ENCODE measurements at places on chromosomes 7 and 10.

- no peak for DNase-seq
These were observed 331.5 kb downstream of the DNAJB6 start for GRCh38 chr7:157668221-157668883.

DNA sequence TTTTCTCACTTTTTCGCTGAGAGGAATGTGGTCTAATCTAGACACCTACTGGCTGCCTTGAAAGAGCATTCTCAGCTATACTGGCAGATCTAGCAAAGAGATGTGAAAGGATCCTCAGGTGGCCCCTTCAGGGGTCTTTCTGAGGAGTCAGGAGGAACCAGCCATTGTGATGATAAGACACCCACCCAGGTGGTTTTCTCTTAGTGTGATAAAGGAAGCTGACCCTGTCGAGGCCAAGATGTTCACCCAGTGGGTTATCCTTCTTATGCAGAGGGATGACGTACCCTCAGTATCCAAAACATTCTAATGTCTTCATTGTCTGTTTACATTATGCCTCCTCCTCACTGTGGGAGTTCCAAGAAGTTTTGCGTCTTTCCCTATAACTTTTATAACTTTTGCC is 98.3 kb upstream of the LRGUK start:
- no peak for DNase-seq

DNA sequence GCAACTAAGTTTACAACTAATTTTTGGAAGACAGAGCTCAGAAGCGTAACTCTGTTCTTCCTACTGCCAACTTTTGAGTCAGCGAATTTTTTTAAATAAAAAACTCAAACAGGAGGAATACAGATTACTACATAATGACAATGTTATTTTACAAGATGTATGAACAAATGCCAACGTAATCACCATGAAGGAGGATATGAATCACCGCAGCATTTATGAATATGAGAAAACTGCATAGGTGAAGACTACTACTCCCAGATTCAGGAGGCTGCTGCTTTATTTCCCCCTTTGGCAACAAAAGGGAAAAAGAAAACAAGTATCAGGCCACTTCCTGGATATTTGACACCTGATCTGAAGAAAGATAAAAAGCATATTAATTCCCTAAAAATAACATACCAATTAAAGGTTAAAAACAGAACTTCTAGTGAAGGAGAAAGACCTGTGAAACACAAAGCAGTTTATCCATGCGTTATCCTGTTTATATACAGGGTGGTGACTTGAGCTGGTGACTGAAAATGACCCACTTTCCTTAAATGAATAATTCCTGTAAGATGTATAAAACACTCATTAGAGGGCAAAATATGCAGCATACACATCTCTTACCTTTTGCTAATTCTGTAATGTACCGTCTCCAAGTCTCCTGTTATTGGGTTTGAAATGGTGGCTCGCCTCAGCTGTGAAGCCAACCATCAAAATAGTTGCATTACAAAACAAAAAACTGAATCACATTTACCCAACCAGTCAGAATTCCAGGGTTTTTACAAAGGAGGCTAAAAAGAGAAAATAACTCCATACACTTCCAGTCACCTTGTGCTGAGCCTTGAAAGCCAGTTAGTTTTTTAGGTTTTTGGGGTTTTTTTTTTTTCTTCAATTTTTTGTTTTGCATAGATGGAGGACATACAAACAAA is 52.0 kb downstream of the P4HA1 start:
- DNase-seq, result no peak

GRCh38 chr10:117502421-117503243 is 39.9 kb upstream of the EMX2 start:
- no peak for DNase-seq

DNA sequence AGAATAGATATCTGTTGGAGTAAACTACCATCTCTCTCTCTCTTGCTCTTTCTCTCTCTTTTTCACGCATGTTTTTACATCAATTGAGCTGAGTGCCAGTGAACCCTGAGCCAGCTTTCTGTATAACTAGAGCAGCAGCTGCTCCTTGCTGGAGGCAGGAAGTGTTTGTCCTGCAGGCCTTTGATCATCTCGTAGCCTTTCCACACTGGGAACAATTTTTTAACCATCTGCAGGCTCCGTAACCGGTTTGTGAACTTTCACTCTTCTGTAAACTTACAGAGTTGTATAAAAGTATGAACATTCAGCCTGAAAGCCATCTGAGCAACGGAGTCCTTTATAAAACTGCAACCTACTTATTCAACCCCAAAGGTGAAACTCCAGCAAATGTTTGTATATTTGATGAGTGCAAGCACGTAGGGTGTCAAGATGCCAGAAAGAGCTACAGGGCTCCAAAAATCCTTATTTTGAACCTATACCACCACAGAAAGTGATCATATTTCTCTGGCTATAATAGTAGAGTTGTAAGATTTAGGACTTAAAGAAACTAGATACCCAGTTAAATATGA is 162.8 kb upstream of the NFE2L3 start:
- DNase-seq, result no peak

DNA sequence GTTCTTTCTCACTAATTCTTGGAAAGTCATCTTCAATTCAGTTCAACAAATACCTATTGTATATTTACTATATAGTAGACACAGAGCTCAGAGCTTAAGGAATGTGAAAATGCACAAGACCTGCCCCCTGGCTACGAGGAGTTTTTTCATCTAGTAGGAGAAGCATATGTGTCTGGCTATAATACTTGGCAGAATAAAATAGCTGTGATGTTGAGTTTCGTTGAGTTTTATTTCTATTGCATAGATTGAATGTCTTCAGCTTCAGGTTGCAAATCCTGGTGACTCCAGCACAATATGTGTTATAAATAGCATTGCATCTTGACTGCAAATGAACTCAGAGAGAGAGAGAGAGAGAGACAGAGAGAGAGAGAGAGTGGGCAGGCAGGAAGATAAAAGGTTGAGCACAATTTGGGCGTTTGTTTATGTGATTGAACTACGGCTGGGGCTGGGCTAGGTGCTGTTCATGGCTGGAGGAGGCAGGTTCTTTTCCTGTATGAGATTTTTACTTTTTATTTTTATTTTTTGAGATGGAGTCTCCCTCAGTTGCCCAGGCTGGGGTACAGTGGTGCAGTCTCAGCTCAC is 229.6 kb downstream of the GALNT17 start:
- no peak for DNase-seq

DNA sequence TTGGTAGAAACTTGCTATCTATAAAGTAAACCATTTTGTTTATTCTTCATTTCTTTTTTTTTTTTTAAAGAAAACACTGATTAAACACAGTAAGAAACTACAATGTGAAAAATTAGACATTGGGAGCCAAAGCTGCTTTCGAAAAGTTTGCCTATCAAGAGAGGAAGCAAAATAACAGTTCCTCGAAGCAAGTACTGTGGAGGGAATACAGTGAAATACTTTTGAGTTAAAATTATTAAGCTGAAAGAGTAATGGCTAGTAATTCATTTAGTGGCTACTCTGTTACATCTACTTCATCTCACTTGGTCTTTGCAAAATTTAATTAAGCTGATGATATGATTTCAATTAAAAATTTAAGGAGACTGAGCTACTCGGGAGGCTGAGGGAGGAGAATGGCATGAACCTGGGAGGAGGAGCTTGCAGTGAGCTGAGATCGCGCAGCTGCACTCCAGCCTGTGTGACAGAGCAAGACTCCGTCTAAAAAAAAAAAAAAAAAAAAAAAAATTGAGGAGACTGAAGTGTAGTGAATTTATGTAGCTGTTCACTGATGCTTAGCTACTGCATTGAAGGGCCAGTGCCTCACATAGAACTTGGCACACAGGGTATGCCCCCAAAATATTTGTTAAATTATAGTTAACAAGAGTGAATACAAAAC is 982.1 kb upstream of the MBL2 start:
- no peak for DNase-seq

- DNase-seq, result no peak
These were observed 29.3 kb upstream of the DDX50 start for GRCh38 chr10:68871731-68872342.

DNA sequence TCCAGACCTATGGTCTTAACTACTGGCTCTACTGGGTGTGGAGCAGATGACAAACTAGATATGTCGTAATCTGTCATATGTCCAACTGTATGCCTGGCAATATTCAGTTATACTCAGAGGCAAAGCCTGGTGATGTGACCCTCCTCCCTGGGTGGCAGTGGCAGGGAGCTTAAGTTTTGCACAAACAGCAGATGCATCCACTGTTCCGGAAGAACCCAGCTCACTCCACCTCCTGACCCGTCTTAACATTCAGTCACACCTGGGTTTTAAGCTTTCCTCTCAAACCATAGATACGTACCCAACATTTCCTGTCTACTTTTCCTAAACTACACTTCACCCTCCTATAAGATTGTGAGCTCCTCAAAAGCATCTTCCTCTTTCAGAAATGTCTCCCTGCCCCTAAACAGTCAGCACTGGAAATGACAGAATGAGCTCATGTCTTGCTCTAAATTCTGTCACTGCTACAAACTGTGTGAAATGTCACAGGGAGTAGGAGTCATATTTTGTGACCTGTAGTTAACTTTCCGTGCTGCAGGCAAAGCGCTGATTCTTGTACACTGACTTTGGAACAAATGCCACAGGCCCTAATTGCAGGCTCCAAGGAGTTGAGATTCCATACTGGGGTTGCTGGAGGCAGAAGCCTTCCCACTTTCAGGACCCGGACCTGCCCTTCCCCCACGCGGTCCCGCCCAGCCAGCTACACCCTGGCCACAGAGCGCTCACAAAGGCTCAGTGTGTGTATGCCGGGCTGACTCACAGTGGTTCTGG is 23.9 kb downstream of the SCD start:
- peak; percentile 75 for DNase-seq

DNA sequence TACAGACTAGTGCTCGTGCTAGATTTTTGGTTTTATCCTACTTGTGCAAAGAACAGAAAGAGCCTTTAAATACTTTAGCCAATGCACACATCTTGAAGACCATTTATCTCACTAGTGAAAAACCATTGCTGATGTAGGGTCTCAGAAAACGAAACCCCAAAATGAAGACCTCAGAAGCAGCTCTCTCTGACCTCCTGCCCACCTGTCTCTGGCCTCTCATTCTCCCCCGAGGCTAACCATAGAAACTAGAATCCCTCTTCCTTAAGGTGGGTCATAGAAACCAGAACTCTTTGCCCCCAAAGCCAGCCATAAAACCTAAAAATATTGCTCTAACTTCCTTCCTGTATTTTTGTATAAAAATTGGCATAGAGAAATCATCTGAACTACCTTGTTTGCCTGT is 112.2 kb downstream of the KIF20B start:
- no peak for DNase-seq

- DNase-seq, result no peak
These were observed 45.6 kb downstream of the PDSS1 start for GRCh38 chr10:26743091-26743490.

DNA sequence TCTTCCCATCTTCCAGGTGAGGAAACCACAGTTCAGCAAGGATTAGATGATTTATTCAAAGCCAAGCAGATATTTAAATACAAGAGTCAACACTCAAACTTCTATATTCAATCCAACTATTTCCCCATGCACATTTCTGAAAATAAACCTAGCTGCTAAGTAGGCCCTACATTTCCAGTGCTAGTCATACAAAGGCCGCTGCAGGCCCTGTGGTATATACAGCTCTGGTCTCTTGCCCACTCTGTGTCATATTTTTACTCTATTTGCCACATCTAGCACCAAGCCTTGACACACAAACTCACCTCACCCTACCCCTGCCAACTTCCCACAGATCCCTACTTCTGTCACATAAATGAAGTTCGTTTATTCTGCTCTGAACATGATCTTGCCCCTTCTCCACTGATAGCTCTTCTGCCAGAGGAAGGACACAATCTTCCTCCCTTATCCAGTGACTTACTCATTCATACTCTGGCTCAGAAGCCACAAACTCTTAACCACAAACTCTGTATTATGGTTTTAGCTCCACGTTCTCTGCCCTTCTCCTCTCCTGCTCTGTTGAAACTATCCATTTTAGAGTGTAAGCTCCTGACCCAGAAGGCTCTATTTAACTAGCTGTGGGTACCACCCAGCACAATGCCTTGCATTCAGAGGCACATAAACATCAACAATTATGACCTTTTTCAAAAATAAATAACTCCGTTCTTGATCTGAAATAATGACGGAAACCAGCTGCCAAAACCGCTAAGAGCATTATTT is 180.7 kb downstream of the CPEB3 start:
- DNase-seq, result no peak

GRCh38 chr10:105073999-105074398 is 432.9 kb downstream of the SORCS3 start:
- no peak for DNase-seq

DNA sequence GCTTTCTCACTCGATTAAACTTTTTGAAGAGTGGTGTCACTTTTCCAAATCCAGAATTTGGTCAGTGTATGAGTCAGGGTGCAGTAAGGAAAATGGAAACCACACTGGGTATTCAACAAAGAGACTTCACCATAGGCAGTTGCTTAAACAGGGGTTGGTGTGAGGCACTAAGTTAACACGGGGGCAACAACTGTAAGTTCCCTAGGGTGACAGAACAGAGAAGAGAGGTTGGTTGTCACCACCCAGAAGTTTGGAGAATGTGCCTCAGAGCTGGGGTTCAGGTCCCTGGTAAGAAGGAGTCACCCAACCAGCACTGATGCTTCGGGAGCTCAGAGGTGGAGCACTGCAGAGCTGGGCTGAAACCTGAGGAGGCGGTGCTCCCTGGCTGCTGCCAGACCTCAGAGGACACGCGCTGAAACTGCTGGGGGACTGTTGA is 170.4 kb downstream of the ARID5B start:
- DNase-seq, result no peak

DNA sequence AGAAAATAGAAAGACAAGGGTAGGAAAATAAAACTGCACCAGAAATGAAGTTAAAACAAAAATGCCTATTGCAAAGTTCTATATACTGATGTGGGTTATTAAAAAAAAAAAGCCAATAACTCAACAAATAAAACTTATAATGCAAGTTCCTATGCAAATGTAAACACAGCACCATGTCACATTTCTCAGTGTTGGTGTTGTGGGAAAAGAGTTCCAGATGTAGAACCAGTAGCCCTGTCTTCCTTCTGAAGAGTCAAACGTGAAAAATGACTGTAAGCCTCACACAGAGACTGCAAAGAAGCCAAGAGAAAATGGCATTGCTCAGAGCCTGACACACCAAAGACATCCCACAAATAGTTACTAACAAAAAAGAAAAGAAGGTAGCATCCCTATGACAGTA is 10.1 kb downstream of the PON2 start:
- DNase-seq, result no peak

DNA sequence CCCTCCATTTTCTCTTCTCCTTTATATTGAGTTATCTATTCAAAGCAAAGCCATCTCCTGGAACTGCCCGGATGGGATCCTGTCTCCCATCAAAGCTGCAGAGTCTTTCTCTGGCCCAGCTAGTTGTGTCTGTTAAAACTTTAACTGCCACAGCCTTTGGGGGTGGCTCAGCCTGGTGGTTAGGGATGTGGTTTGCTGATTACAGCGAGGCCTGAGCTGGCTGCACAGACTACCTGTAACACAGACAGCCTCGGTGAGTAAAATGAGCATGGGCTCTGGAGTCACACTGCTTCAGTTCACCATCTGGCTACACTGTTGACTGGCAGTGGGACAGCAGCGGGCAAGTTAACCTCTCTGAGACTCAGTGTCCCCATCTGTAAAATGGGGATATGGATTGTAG is 18.4 kb upstream of the HABP2 start:
- no peak for DNase-seq

- no peak for DNase-seq
These were observed 17.6 kb upstream of the RASGEF1A start for GRCh38 chr10:43284341-43284910.

- no peak for DNase-seq
These were observed 21.0 kb upstream of the LRRC17 start for GRCh38 chr7:102891693-102892261.

- DNase-seq, result no peak
These were observed 11.7 kb downstream of the TLL2 start for GRCh38 chr10:96501985-96502384.

GRCh38 chr7:116683786-116684185 is 11.8 kb downstream of the MET start:
- no peak for DNase-seq

GRCh38 chr10:63711867-63712716 is 190.9 kb downstream of the REEP3 start:
- DNase-seq, result no peak
